Fibroblast of skin of left biceps (primary cell): ENCODE measurements at places on chromosomes 3 and 15.

DNA sequence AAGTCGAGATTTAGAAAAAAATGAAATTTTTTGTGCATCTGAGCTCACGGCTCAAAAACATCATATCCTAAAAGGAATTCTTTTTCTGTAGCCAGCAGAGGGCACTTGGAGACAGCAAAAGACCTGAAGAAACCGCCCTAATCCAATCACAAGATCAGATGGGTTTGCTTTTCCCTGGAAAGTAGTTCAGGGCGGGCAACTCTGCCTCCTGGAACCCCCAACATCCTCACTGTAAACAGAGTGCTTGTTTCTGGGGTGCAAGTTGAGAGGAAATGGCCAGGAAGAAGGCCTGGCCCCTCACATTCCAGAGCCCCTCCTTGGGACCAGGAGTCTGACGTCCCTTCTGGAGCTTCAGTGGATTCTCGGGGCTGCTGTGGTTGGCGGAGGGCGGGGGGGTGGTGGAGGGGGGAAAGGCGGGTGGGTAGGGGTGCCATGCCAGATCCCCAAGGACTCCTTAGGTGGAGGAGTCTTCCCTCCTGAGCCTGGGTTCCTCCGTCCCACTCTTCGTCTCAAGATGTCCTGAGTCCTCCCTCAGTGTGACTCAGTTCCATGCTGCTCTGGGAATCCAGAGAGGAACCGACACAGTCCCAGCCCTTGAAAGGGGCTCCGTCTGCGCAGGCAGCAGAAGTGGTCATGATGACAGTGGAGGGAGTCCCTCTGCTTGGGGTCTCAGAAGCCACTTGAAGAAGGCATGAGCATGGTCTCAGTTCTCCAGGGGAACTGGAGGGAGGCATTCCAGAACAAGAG lies 35.9 kb downstream of the CCK start:
- peak; percentile 18 for DNase-seq

DNA sequence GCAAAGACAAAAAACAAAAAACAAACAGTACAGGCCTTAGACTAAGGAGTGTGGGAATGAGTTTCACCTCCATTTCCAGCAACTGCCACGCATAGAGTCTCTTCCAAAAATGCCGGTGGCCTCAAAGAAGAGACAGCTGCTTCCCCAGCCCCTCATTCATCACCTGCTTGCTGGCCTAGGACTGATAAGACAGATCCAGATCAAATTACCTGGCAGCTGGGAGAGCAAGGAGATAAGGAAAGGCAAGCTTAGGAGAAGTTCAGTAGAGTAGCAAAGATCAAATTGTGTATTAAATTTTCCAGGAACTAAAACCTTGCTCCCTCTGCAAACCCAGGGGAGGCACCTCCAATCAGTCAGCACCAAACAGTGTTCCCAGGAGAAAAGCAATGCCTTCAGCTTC lies 325.8 kb upstream of the CTNNB1 start:
- no peak for DNase-seq

DNA sequence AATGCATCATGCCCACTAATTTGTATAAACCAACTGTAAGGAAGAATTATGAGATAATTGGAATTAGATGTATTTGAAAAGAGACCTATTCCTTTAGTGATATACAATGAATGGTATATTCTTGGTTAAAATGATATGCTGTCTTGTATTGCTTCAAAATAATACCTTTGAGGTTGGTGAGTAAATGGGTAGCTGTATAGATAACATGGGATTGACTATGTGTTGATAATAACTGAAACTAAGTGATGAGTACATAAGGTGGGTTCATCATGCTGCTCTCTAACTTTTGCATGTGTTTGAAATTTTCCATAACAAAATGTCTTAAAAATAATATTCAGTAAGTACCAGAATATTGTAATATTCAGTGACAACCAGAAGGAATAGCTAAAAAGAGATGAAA lies 272.6 kb upstream of the ZPLD1 start:
- no peak for DNase-seq

GRCh38 chr3:55885721-55886120 lies 398.6 kb upstream of the WNT5A start:
- DNase-seq: peak; percentile 15

DNA sequence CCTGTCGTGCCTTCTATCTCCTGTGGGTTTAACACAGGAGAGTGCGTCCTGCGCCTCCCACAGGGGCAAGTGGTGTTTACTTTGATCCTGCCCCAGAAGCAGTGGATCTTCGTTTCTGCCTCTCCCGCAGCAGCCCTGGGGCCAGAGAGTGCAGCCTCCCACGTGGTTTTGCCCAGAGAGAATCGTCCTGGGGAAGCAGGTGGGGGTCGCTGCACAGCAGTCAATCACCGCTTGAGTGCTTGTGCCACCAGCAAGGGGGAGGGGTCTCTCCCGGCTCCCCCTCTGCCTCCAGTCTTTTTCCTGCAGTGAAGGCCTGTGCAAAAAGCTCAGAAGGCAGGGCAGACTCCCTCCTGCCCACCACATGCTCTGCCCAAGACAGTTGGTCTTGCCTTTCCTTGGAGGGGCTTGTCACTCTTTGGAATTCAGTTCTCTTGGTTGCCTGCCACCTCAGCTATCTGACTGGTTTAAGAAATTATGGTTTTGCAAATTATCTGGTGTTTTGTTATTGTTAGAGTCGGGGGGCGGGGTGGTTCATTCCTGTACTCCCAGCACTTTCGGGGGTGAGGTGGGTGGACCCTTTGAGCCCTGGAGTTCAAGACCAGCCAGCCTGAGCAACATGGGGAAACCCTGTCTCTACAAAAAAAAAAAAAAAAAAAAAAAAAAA lies 26.9 kb downstream of the STOML1 start:
- DNase-seq: no peak

DNA sequence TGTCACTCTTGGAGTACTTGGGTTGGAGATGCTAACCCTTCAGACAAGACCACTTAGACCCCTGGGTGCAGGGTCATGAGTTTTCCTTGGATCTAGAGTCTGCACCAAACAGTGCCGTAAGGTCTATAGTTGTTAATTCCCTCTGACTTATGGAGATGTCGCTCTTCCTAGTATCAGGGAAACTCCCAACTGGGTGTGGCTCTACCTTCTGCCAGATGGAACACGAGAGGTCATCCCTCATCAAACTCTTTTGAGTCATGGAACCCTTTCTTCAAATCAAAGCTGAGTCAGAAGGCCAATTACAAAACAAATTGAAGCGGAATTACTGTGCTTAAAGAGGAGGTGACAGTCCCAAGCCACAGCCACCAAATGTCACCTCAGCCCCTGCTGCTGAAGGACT lies 514.9 kb upstream of the PROK2 start:
- no peak for DNase-seq

- peak; percentile 54 for DNase-seq
These were observed 363.3 kb downstream of the ULK4 start for GRCh38 chr3:41598402-41599126.

DNA sequence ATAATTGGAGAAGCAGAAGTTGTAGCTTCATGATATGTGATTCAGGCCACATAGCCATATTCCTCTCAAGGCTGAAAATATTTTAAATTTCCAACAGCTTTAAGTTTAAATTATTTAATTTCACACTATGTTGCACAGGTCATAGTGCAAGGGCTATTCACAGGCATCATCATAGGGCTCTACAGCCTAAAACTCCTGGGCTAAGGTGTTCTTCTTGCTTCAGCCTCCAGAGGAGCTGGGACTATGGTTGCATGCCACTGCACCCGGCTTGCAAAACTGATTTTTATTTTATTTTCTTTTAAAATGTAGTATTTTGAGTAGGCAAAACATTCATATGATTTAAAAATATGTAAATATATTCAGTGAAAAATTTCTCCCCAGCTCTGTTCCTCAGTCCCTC lies 6.0 kb upstream of the CEP97 start:
- no peak for DNase-seq

- DNase-seq: no peak
These were observed 20.0 kb upstream of the ZNF148 start for GRCh38 chr3:125395091-125395490.

GRCh38 chr15:40235201-40235885 lies 3.5 kb upstream of the PAK6 start:
- DNase-seq: no peak

DNA sequence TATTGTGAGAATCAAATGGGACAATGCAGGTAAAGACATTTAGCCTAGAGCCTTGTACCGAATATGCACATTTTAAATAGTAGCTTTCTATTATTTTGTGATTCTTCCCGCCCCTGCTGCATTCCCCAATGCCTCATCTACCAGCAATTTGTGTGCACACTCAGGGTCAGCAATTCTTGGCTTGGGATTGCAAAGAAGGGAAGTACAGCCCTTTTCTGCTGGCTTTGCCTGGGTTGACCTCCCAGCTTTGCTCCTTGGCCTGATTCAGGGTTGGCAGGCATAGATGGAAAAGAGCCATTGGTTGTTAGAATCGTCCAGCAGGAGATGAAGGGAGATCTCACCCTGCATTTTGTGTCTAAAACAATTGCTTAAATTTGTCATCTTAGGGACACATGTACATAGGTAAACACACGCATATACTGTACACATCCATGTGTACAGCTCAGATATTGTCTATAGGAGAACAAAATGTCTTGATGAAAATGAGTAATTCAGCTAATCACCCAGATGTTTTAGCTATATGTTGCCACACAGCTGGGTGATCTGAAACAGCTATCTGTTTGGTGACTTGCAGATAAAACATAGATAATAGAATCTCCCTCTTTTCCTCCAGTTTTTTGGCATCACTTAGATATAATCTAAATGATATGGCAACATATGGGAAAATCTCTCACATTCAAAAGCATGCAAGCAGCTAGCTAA lies 340.9 kb upstream of the TBL1XR1 start:
- no peak for DNase-seq

DNA sequence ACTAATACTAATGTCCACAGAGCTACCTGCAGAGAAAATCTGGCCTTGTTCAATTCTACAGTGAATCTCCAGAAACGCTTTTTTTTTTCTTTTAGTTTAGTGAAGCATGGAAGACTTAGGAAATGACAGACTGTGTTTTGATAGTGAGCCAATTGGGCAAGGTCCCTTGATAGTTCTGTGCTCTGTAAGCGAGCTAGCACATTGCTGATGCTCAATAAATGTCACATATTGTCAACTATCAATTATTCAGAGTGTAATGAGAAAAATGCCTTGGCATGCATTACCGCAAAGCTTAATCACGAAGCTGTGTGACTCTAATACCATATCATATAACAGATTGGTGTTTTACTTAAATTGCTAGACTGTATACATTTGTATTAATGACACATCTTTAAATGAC lies 5.2 kb upstream of the C3orf85 start:
- no peak for DNase-seq

DNA sequence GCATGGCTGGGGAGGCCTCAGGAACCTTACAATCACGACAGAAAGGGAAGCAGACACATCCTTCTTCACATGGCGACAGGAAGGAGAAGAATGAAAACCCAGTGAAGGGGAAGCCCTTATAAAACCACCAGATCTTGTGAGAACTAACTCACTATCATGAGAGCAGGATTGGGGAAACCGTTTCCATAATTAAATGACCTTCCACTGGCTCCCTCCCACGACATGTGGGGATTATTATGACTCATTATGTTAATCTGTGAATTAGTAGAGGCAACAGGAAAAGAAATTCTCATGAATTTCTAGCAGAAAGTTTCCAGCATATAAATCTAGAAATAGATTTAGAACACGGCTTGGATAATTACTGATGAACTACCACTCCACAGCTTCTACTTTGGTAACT lies 937.3 kb downstream of the ROBO1 start:
- DNase-seq: no peak

- no peak for DNase-seq
These were observed 1.9 kb downstream of the CHST2 start for GRCh38 chr3:143121241-143122088.

GRCh38 chr3:132595014-132595413 lies 2.1 kb upstream of the ACKR4 start:
- DNase-seq: no peak

DNA sequence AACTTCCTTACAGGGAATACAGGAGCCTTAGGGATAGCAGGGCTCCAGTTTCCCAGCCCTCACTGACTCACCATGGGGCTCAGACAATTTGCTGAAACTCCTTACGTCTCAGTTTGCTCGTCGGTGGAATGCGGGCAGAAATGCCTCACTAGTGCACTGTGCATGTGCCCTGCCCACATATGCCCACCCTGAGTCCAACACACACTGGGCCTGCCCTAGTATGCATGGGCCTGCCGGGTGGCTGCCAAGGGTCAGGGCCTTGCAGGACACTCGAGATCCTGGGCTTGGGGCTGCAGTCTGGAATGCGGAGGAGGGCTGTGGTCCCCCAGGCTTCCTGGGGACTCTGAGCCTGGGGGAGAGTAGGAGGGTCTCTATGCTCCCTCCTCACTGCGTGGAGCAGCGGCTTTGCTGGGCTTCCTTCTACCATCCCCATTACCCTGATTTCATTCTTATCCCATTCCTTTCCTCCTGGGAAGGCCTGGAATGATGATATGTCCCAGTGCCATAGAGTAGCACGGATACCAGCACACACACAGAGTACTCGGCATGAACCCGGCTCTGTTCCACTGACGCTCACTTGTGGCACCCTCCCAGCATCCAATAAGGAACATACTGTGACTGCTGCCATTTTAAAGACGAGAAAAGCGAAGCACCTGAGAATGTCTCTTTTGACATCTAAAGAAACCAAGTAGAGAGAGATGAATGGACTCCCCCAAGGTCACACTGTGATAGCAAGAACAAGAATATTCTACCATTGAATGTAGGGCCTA lies 124.2 kb downstream of the ASB7 start:
- DNase-seq: no peak

DNA sequence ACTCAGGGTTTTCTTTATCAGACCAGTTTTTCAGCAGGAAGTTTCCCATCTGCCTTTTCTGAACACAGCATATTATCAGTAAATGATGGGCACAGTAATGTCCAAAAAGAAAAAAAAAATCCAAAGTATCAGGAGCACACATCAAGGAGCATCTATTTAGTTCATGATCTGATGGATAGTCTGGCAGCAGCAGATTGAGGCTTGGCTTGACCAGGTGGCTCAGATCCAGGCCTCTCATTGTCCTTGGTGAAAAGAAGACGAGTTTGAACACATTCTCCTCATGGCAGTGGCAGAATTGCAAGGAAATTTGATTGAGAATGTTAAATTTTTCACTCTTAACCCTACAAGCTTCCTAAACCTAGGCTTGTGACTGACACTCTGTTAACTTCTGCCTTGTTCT lies 192.9 kb downstream of the OXSM start:
- DNase-seq: no peak

DNA sequence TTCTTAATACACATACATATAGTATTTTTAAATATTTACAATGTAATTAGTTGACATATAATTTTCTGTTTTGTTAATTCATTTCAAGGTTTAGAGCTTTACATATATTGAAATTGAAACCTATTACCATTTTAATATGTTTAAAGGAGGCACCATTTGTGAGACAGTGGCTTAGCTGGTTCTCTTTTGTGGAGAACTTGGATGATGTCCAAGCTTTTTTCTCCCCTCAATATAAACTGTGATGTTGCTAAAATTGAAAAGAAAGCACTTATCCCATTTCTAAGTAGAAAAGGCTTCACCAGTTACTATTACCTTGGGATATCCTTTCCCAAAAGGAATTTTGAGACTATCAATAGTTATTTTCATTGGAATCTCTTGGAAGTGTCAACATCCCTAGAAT lies 707.2 kb downstream of the NTRK3 start:
- no peak for DNase-seq

GRCh38 chr15:44482090-44482489 lies 54.7 kb downstream of the CTDSPL2 start:
- DNase-seq: no peak

- peak; percentile 51 for DNase-seq
These were observed 3.5 kb downstream of the PLXND1 start for GRCh38 chr3:129602730-129603560.
